Activated T-helper 9 cell treated with anti-CD3 and anti-CD28 coated beads, Interleukin-2, amount 50 U/mL, for 16 hours (primary cell): ENCODE measurements at places on chromosomes 11 and 22.

GRCh38 chr11:134582770-134583095 is 170.7 kb upstream of the B3GAT1 start:
- DNase-seq, result no peak

DNA sequence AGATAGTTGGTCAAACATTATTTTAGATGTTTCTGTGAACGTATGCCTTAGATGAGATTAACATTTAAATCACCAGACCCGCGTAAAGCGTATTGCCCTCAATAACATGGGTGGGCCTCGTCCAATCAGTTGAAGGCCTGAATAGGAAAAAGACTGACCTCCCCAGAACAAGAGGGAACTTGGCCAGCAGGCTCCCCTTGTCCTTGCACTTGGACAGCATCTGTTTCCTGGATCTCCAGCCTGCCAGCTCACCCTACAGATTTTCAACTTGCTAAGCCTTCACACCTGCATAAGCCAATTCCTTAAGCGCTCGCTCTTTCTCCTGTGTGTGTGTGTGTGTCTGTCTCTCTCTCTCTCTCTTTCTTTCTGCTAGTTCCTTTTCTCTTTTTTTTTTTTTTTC is 8.2 kb downstream of the TOM1 start:
- DNase-seq, result no peak

GRCh38 chr22:27632451-27633295 is 168.9 kb downstream of the MN1 start:
- no peak for DNase-seq

DNA sequence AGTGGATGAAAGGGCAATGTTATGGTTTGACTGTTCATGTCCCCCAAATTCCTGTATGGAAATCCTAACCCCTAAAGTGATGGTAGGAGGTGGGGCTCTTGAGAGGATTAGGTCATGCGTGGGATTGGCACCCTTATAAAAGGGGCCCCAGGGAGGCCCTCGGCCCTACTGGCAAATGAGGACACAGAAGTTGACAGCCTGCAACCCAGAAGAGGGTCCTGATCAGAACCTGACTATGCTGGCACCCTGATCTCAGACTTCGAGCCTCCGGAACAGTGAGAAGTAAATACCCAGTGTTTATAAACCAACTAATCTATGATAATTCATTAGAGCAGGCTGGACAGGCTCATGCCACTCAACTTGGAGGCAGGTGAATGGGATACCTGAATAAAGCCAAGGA is 8.7 kb downstream of the IFITM10 start:
- DNase-seq, result no peak

GRCh38 chr11:73401217-73401923 is 25.2 kb downstream of the RELT start:
- DNase-seq, result no peak

GRCh38 chr11:116857936-116858335 is 20.5 kb upstream of the APOA1 start:
- no peak for DNase-seq

DNA sequence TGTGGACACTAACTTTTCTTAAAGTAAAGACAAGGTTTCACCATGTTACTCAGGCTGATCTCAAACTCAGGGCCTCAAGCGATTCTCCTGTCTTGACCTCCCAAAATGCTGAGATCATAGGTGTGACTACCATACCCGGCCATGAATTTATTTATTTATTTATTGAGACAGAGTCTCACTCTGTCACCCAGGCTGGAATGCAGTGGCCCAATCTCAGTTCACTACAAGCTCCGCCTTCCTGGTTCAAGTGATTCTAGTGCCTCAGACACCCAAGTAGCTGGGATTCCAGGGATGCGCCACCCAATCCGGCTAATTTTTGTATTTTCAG is 29.7 kb upstream of the PCF11 start:
- DNase-seq, result no peak

DNA sequence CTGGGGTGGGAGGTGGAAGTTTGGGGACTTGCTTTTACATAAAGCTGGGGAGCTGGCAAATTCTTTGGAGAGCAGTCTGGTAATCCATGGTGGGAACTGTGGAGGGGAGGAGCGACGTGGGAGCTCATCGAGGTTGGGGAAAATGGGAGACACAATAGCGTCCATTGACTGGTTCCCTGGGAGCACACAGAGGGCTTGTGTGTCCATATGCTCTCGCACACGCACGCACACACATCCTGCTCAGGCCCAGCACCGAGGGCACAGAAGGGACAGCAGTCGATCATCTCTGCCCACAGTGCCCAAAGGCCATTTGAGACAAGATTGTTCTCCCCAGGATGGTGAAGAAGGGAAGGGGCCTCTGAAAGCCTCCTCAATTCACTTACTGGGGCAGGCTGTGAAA is 53.7 kb downstream of the FBXO7 start:
- no peak for DNase-seq

GRCh38 chr11:113806406-113806805 is 26.8 kb downstream of the CLDN25 start:
- DNase-seq, result no peak
